Neural crest cell (in vitro differentiated cells): ENCODE measurements at places on chromosomes 16 and 17.

- no peak for DNase-seq
Measured at GRCh38 chr16:71666928-71667707, 41.1 kb downstream of the MARVELD3 start.

DNA sequence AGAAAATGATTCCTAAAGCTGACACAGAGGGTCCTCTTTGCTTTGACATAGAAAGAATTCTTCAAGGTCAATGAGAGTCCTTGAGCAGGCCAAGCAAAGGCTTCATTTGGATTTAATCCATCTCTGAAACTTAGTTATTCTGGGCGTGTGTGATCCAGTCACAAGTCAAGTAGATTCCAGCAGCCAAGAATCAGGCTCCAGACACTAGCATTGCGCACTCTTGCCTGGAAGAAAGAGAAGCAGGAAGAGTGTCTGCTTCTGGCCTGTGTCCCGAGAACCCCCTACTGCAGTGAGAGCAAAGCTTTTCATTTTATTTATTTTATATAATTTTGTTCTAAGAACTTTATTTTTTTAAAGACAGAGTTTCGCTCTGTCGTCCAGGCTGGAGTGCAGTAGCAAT is 88.2 kb upstream of the CACNG5 start:
- DNase-seq = no peak

DNA sequence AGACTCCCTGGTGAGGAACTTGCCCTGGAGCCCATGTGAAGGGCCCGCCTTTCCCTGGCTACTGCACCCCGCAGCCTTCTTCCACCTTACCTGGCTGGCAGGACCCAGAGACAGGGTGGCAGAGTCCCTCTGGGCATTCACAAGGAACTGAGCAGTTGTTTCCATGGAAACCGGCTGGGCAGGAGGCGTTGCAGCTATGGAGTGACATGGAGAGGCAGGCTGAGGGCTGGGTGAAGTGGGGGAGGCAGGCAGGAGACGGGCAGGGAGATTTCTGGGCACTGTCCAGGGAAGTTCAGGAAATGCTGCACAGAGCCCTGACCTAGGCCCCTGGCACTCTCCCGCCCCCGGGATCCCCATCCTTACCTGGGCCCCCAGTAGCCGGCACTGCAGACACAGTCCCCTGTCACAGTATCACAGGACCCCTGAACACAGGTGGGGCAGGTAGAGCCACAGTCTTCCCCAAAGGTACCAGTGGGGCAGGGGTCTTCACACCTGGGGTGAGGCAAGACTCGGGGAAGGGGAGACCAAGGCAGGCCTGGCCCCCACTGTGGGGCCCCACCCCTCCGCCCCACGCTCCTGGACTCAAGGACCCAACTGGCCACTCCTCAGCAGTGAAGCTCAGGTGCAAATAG is 5.9 kb downstream of the SCARF1 start:
- DNase-seq = no peak

DNA sequence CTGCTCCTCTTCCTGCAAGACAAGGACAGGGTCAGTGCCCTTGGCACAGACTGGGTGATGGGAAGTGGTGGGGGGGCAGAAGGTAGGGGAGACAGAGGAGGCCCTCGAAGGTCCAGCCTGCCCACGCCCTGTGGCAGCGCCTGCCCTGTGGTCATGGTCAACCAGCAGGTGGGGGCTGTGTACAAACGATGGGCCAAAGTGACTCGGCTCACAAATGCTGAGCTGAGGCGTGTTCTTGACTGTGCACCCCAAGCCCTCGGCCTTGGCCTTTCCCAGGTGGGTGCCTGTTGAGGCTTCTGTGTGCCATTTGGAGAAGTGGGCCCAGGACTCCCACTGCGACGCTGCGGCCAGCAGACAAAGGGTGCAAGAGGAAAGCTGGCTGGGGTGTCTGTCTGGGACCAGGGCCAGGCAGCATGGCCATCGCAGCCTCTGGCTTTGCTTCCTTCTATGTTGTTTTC is 22.6 kb downstream of the MXRA7 start:
- no peak for DNase-seq

DNA sequence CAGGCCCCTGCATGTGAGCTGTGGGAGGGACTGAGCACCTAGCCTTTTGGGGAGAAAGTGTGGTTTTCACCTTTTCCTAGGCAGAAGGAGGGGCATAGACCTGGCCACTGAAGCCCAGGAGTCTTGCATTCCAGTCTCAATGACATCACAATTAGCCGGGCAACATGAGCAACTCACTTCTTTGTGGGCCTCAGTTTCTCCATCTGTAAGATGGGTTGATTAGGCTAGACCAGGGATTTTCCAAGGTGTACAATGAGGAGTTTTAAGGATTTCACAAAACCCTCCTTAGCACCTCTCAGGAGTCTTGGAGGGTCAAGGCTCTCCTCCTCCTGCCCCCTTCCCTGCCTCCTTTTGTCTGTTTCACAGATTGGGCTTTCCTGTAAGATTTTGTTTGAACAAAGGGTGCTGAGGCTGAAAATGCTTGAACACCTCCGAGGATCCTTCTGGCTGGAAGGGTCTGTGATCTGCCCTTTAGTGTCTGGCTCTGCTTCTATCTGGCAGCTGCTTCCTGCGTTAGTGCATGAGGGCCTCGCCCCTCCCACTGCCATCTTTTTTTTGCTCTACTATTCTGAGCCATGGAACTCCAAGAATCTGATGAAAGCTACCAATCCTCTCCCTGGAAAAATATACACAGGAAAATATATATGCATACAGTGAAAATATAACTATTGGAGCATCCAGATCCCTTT is 52.4 kb upstream of the ETV4 start:
- no peak for DNase-seq
